Activated naive CD8-positive, alpha-beta T cell treated with anti-CD3 and anti-CD28 coated beads, Interleukin-2, amount 10 ng/mL, durations not matched to agents 7 days and 5 days (primary cell): ENCODE measurements at places on chromosomes 1 and 21. TPM values are rescaled to one million over a fixed set of nuclear protein-coding genes. Genes with fewer than 3 reads are reported as not detected.
A peak's percentile ranks its signal among the peaks of the same experiment; 100 is the strongest.

- DNase-seq = no peak
- H3K36me3 ChIP-seq = peaks cover 25% of the 10 kb centered on the region
- no peak overlapping the region for H3K4me3 ChIP-seq
- no peak overlapping the region for H3K27ac ChIP-seq
Observed at GRCh38 chr21:36039861-36040260, 20.5 kb downstream of the SETD4 start.

DNA sequence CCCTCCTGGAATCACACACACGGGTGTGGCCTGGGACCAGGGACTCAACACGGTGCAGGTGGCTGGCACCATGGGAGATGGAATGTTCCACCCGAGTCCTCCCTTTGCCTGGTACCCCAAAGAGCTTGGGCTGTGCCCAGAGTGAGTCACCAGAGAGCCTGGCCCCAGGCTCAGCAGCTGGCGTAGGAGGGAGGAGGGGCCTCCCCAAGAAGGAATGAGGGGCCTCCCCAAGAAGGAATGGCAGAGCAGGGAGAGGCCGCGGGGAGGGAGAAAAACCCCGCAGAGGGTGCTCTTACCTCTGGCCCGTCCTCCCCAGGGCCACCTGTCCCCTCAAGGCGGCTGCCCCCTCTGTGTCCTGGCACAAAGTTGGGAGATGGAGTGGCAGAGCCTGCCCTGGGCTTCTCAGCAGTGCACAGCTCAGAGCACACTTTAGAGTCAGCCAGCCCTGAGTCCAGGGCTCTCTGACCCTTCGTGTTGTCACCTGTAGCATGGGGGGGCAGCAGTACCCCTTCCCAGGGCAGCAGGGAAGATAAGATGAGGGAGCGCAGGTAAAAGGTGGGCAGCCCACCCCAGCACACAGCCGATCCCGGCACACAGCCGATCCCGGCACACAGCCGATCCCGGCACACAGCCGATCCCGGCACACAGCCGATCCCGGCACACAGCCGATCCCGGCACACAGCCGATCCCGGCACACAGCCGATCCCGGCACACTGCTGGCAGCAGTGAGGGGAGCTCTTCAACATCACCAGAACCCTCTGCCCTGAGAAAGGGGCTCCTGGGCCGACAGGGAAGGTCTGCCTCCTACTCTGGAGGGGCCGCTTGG is 20.2 kb upstream of the KCNAB2 start:
- H3K36me3 ChIP-seq = peaks cover 33% of the 10 kb centered on the region
- DNase-seq = no peak
- no peaks in the 10 kb centered on the region for H3K27me3 ChIP-seq
- H3K4me1 ChIP-seq = peaks cover 37% of the 10 kb centered on the region
- peak overlapping the region; percentile 99 for H3K4me3 ChIP-seq
- H3K27ac ChIP-seq = peak overlapping the region; percentile 99

GRCh38 chr1:179753061-179753460 is 10.0 kb downstream of the FAM163A start:
- H3K4me1 ChIP-seq = peaks cover 1% of the 10 kb centered on the region
- no peak overlapping the region for H3K27ac ChIP-seq
- H3K36me3 ChIP-seq = no peaks in the 10 kb centered on the region
- no peak overlapping the region for H3K4me3 ChIP-seq

DNA sequence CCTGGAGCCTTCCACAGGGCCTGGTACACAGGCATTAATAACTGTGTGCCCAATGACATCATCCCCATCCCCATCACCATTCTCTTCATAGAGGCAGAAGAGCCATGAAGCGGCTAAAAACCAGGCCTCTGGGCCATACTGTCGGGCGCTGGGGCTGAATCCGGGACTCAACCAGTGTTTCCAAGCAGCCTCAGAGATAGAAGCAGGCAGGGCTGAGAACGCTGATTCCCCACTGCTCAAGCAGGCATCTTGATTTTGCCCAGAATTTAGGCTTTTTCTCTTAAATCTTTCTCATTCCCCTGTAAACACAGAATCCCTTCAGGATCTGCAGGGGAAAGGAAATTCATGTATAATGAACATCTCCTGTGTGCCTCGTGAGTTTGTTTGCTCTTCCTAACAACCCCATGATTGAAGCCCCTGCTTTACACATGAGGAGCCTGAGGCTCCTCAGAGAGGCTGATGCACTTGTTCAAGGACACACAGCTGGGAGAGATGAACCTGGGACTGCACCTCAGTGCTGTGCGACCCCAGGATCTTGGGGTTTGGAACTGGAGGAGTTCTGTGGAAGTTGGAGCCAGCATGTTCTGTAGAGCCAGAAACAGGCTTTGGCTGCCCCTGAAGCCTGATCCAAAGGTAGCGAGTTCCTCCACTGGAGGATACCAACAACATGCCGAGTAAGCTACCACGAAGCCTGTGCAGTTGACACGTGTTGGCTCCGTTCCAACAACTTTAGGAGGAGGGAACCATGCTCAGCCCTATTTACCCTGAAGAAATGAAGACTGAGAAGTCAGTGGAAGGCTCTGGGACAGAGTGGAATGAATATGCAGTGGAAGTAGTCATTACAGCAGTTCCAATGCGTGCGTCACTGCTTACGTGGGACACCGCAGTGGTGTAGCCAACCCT is 55.5 kb downstream of the EDN2 start:
- H3K27me3 ChIP-seq = no peaks in the 10 kb centered on the region
- H3K4me3 ChIP-seq = no peak overlapping the region
- H3K36me3 ChIP-seq = no peaks in the 10 kb centered on the region
- no peak overlapping the region for H3K27ac ChIP-seq
- no peak for DNase-seq

GRCh38 chr1:156765666-156766065 is 1.7 kb upstream of the PRCC start:
- no peak overlapping the region for H3K4me3 ChIP-seq
- no peak for DNase-seq
- peaks cover 24% of the 10 kb centered on the region for H3K4me1 ChIP-seq
- H3K36me3 ChIP-seq = peaks cover 7% of the 10 kb centered on the region
- H3K27ac ChIP-seq = peak overlapping the region; percentile 14

DNA sequence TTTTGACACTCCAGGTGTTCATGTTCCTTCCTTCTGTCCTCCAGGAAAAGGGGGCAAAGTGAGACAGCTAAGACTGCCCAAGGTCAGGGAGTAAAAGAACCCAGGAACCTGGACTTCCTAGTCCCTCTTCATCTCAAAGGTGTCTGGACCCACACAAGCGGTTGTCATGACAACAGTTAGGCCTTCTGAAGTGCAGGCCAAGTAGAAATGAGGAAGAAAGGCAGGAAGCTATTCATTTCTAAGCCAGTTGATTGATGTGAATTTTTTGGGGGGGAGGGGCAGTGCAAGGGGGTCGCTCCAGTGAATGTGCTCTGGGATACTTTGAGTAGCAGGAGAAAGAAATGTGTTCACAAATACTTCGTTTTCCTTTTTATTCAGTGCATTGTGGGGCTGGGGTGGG is 114.3 kb downstream of the NAV1 start:
- no peak overlapping the region for H3K4me3 ChIP-seq
- H3K27me3 ChIP-seq = peaks cover 26% of the 10 kb centered on the region
- H3K36me3 ChIP-seq = no peaks in the 10 kb centered on the region
- no peaks in the 10 kb centered on the region for H3K4me1 ChIP-seq

IFFO2 gene
- 21.6 TPM for total RNA-seq

DNA sequence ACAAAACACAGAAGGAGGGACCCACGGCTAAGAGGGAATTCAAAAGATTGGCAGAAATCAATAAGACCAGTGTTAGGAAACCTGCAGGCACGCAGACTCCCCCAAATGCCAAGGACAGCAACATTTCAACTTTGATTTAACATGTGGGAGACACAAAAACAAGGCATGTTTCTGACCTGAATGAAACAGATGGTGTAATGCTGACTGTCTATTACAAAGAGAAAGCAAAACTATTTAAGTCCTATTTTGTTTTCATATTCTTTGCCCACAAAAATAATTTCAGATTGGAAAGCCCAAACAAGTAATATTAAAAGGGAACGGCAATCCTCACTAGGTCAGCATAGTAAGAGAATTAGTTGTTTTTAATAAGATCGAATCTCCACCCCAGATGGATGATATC is 107.9 kb downstream of the S1PR1 start:
- H3K4me3 ChIP-seq = peak overlapping the region; percentile 4
- no peak overlapping the region for H3K27ac ChIP-seq
- H3K27me3 ChIP-seq = no peaks in the 10 kb centered on the region
- no peak for DNase-seq
- peaks cover 33% of the 10 kb centered on the region for H3K4me1 ChIP-seq
- peaks cover 18% of the 10 kb centered on the region for H3K36me3 ChIP-seq

PGLYRP3 gene
- not detected for total RNA-seq

- peak overlapping the region; percentile 87 for H3K4me3 ChIP-seq
- H3K36me3 ChIP-seq = peaks cover 33% of the 10 kb centered on the region
- no peak for DNase-seq
- peak overlapping the region; percentile 75 for H3K27ac ChIP-seq
- no peaks in the 10 kb centered on the region for H3K27me3 ChIP-seq
Observed at GRCh38 chr1:226064816-226065248, 2.3 kb downstream of the H3-3A start.

GRCh38 chr1:101653482-101653946 is 343.2 kb downstream of the OLFM3 start:
- DNase-seq = no peak
- H3K4me1 ChIP-seq = no peaks in the 10 kb centered on the region
- H3K27ac ChIP-seq = no peak overlapping the region
- no peaks in the 10 kb centered on the region for H3K27me3 ChIP-seq
- H3K36me3 ChIP-seq = no peaks in the 10 kb centered on the region

GRCh38 chr21:34688145-34688544 is 19.4 kb downstream of the CLIC6 start:
- no peak for DNase-seq
- no peak overlapping the region for H3K4me3 ChIP-seq
- no peak overlapping the region for H3K27ac ChIP-seq
- H3K4me1 ChIP-seq = no peaks in the 10 kb centered on the region
- peaks cover 26% of the 10 kb centered on the region for H3K27me3 ChIP-seq

GRCh38 chr1:68375919-68376318 is 73.8 kb downstream of the RPE65 start:
- no peak overlapping the region for H3K27ac ChIP-seq
- DNase-seq = no peak
- no peaks in the 10 kb centered on the region for H3K27me3 ChIP-seq
- H3K36me3 ChIP-seq = no peaks in the 10 kb centered on the region
- no peak overlapping the region for H3K4me3 ChIP-seq
- H3K4me1 ChIP-seq = no peaks in the 10 kb centered on the region

GRCh38 chr1:30762930-30763650 is 5.5 kb upstream of the LAPTM5 start:
- H3K36me3 ChIP-seq = no peaks in the 10 kb centered on the region
- no peaks in the 10 kb centered on the region for H3K27me3 ChIP-seq
- peaks cover 49% of the 10 kb centered on the region for H3K4me1 ChIP-seq
- DNase-seq = no peak
- no peak overlapping the region for H3K4me3 ChIP-seq

DNA sequence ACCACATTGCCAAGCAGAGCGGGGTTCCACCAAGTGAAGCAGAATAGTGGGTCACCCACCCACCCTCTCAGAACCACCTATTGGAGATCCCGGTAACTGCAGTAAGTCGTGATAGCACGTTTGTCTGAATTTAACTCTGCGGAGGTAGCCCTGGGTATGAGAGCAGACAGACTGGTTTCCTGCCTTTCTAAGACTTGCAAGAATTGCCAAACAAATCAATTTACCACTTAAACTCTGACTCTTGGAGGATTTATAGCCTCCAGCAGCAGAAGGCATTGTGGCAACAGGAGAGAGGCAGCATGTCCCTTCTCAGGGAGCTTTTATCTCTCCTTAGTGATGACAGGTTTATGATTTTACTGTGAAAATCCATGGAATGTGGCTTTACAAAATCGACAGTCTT is 287.9 kb upstream of the FMN2 start:
- H3K27me3 ChIP-seq = no peaks in the 10 kb centered on the region
- DNase-seq = no peak
- H3K36me3 ChIP-seq = peaks cover under 1% of the 10 kb centered on the region
- H3K4me3 ChIP-seq = no peak overlapping the region
- H3K4me1 ChIP-seq = peaks cover 6% of the 10 kb centered on the region

CYP4A22 gene
- total RNA-seq = not detected

GRCh38 chr1:100152271-100152670 is 19.3 kb downstream of the TRMT13 start:
- H3K36me3 ChIP-seq = peaks cover 19% of the 10 kb centered on the region
- H3K4me3 ChIP-seq = no peak overlapping the region
- no peak overlapping the region for H3K27ac ChIP-seq
- H3K4me1 ChIP-seq = peaks cover 6% of the 10 kb centered on the region
- no peak for DNase-seq

GRCh38 chr21:32015461-32016139 is 142.8 kb downstream of the HUNK start:
- H3K36me3 ChIP-seq = no peaks in the 10 kb centered on the region
- H3K4me3 ChIP-seq = no peak overlapping the region
- H3K27ac ChIP-seq = no peak overlapping the region

DNA sequence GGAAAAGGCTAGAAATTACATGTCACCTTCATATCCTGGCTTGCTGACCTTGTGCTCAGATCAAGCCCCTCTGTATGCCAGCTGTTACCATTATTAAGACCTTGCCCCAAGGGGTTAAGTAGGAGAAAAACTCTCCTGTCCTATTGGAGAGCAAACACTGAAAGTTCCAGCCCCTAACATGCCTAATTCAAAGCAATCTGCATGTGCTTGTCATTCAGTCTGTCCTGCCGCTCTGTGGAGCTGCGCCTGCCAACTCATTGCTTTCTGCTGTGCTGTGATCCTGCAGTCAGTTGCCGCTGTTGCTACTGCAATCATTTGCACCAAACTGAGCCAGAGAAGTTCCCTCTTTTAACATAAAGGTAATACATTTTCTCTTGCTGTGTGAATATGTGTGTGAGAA is 113.4 kb downstream of the DISP1 start:
- no peaks in the 10 kb centered on the region for H3K4me1 ChIP-seq
- no peak for DNase-seq
- no peaks in the 10 kb centered on the region for H3K36me3 ChIP-seq
- H3K4me3 ChIP-seq = no peak overlapping the region
- H3K27me3 ChIP-seq = no peaks in the 10 kb centered on the region
- H3K27ac ChIP-seq = no peak overlapping the region

GRCh38 chr1:185936641-185937040 is 202.4 kb downstream of the HMCN1 start:
- no peak for DNase-seq
- H3K4me3 ChIP-seq = no peak overlapping the region
- H3K36me3 ChIP-seq = no peaks in the 10 kb centered on the region

GRCh38 chr1:68704800-68705443 is 208.0 kb upstream of the DEPDC1 start:
- no peak overlapping the region for H3K27ac ChIP-seq
- H3K4me3 ChIP-seq = no peak overlapping the region
- H3K36me3 ChIP-seq = no peaks in the 10 kb centered on the region
- DNase-seq = no peak
- no peaks in the 10 kb centered on the region for H3K27me3 ChIP-seq
- no peaks in the 10 kb centered on the region for H3K4me1 ChIP-seq
